ENCODE measurements at places on chromosomes 3 and 15. TPM values are rescaled to one million over a fixed set of nuclear protein-coding genes. Genes with fewer than 3 reads are reported as not detected.

DNA sequence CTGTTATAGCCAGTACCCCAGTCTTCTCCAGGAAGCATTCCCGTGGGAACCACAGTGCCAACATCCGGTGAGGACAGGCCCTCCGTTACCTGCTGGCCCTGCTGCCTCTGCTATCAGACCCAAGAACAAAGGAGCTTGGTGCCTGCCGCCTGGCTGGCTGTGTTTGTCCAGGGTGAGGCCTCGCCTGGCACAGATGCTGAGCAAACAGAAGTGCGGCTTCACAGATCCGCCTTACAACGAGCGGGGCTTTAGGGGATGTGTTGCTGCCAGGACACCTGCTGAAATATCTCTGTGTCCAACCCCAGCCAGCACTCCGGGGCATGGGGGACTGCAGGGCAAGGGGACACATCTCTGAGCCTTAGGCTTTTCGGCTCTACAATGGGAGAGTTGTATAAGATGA is 2.2 kb upstream of the EPHB3 start:
- H3K27ac ChIP-seq = no peak overlapping the region
- no peak for DNase-seq
- peaks cover 44% of the 10 kb centered on the region for H3K4me1 ChIP-seq
- no peak overlapping the region for H3K4me3 ChIP-seq

Gene CELSR3
- 22.3 TPM for total RNA-seq

GRCh38 chr3:139110072-139110830 is 65.6 kb upstream of the PRR23C start:
- no peak overlapping the region for H3K4me3 ChIP-seq
- peaks cover 25% of the 10 kb centered on the region for H3K27me3 ChIP-seq
- H3K36me3 ChIP-seq = no peaks in the 10 kb centered on the region
- H3K4me1 ChIP-seq = no peaks in the 10 kb centered on the region
- H3K27ac ChIP-seq = no peak overlapping the region

- no peaks in the 10 kb centered on the region for H3K27me3 ChIP-seq
- peak; percentile 75 for DNase-seq
- no peaks in the 10 kb centered on the region for H3K36me3 ChIP-seq
- peaks cover 9% of the 10 kb centered on the region for H3K4me1 ChIP-seq
- H3K4me3 ChIP-seq = no peak overlapping the region
Observed at GRCh38 chr3:185733980-185734724, 90.7 kb downstream of the IGF2BP2 start.

- H3K4me3 ChIP-seq = no peak overlapping the region
- DNase-seq = no peak
- H3K27me3 ChIP-seq = no peaks in the 10 kb centered on the region
- H3K36me3 ChIP-seq = peaks cover 3% of the 10 kb centered on the region
- H3K4me1 ChIP-seq = no peaks in the 10 kb centered on the region
Observed at GRCh38 chr3:191380001-191380400, 49.7 kb upstream of the UTS2B start.

Gene MELTF
- 4.2 TPM for total RNA-seq

DNA sequence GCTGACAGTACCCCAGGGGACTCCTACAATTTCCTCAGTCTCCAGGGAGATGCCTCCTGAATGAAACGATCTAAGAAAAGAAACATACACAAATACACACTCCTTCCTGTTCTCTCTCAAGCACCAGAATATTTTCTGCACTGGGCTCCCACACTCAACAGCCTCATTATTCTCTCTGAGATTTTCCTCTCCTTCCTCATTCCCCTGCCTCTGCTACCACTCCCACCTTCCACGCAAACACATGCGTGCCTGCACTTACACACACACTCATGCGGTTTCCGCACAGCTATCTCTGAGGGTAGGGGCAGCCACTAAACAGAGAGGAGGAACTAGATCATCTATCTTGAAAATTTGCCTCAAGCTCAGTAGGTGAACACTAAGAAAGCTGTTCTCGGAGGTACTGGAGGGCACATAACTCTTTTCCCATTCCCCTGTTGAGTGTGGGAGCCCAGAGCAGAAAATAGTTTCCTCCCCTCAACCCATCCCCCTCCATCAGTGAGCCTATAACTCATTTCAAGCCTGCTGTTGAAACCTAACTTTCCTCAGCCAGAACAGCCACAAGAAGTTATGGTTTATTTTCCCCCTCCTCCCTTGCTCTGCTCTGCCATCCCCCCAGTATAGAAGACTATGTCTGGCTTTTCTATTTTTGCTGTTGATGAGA is 30.5 kb upstream of the TIPARP start:
- H3K27me3 ChIP-seq = no peaks in the 10 kb centered on the region
- peaks cover under 1% of the 10 kb centered on the region for H3K4me1 ChIP-seq
- no peak overlapping the region for H3K27ac ChIP-seq
- no peaks in the 10 kb centered on the region for H3K36me3 ChIP-seq
- H3K4me3 ChIP-seq = no peak overlapping the region

Gene CDCP1
- total RNA-seq = 0.12 TPM

DNA sequence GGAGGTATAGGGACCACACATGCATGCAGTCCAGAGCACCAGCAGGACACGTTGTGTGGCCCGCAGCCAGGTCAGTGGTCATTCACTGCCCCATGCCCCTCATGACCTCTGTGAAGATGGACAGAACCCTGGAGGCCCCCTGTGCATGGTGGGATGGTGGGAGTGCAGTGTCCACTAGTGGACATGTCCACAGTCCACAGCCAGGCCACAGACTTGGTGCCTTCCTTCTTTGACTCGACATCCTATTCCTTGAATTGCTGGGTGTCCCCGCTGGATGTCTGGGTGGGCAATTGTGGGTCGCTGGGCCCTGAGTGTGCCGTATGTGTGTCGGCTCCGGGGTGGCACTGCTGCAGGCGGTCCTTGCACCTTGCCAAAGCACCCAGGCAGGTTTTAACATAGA is 35.7 kb downstream of the KLF15 start:
- H3K4me1 ChIP-seq = no peaks in the 10 kb centered on the region
- H3K27me3 ChIP-seq = no peaks in the 10 kb centered on the region
- H3K36me3 ChIP-seq = no peaks in the 10 kb centered on the region
- no peak overlapping the region for H3K4me3 ChIP-seq
- H3K27ac ChIP-seq = no peak overlapping the region

GRCh38 chr3:101803939-101804338 is 24.9 kb downstream of the NXPE3 start:
- peaks cover 6% of the 10 kb centered on the region for H3K36me3 ChIP-seq
- H3K27ac ChIP-seq = no peak overlapping the region
- no peaks in the 10 kb centered on the region for H3K4me1 ChIP-seq
- DNase-seq = no peak
- no peak overlapping the region for H3K4me3 ChIP-seq

GRCh38 chr3:27573780-27574437 is 89.7 kb upstream of the SLC4A7 start:
- H3K27ac ChIP-seq = no peak overlapping the region
- H3K4me1 ChIP-seq = peaks cover 10% of the 10 kb centered on the region
- no peak for DNase-seq
- no peaks in the 10 kb centered on the region for H3K36me3 ChIP-seq
- no peak overlapping the region for H3K4me3 ChIP-seq

Gene AQP9
- total RNA-seq = not detected

DNA sequence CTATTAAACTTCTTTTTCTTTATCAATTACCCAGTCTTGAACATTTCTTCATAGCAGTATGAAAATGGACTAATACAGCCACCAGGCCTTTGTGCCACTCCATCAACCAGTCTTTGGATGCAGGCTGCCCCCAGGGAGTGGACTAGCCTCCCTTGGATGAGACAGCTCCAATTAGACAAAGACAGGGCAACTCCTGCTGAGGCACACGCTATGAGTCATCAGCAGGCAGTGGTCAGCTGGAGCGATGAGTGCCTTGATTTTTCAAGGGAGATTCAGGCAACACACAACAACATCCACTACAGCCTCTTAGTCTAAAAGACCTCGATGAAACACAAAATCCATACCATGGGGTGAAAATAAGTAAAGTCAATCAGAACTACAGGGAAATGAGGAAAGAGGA is 160.1 kb downstream of the ARRDC4 start:
- H3K36me3 ChIP-seq = no peaks in the 10 kb centered on the region
- H3K27me3 ChIP-seq = no peaks in the 10 kb centered on the region
- H3K4me3 ChIP-seq = no peak overlapping the region
- H3K4me1 ChIP-seq = no peaks in the 10 kb centered on the region

- H3K27ac ChIP-seq = no peak overlapping the region
- no peaks in the 10 kb centered on the region for H3K36me3 ChIP-seq
- H3K4me3 ChIP-seq = no peak overlapping the region
- H3K4me1 ChIP-seq = no peaks in the 10 kb centered on the region
- DNase-seq = no peak
Observed at GRCh38 chr15:68764090-68764489, 56.6 kb downstream of the ANP32A start.

Gene ZNF80
- total RNA-seq = not detected

Gene PARP16
- total RNA-seq = 5.7 TPM

Gene LRRN1
- total RNA-seq = 57.9 TPM

Gene GOLGA8T
- not detected for total RNA-seq

- no peak overlapping the region for H3K27ac ChIP-seq
- H3K4me1 ChIP-seq = peaks cover 23% of the 10 kb centered on the region
- no peak overlapping the region for H3K4me3 ChIP-seq
- H3K27me3 ChIP-seq = no peaks in the 10 kb centered on the region
- DNase-seq = no peak
Observed at GRCh38 chr3:42387802-42388651, 22.4 kb downstream of the LYZL4 start.

DNA sequence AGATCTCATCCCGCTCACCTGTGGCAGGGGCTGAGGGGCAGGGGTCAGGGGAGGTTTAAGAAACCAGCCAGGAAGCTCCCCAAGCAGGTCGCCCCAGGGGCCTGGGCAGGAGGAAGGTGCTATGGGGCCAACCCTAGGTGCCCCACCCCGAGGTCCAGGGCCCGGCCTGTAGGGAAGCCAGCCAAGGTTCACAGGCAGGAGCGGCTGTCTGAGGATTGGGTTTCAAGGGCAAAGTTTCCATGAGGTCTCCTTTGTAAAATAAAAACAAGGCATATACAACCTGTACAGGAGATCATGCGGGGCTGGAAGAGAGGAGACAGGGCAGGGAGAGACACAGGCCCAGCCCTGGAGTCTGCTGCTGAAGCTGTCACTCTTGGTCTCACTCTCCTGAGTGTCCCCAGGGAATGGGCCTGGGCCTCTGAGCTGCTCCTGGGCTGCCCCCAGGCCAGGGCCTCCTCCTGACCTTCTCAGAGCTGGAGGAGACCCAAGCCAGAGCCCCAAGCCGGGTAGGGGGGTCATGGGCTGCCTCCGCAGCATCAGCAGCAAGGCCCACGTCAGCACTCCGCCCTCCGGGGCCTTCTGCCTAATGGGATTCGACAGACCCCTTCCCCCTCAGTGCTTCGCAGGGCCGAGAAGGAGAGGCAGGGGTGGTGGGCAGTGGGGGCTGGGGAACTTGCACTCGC is 5.5 kb downstream of the CPLX3 start:
- DNase-seq = no peak
- H3K4me1 ChIP-seq = peaks cover 1% of the 10 kb centered on the region

DNA sequence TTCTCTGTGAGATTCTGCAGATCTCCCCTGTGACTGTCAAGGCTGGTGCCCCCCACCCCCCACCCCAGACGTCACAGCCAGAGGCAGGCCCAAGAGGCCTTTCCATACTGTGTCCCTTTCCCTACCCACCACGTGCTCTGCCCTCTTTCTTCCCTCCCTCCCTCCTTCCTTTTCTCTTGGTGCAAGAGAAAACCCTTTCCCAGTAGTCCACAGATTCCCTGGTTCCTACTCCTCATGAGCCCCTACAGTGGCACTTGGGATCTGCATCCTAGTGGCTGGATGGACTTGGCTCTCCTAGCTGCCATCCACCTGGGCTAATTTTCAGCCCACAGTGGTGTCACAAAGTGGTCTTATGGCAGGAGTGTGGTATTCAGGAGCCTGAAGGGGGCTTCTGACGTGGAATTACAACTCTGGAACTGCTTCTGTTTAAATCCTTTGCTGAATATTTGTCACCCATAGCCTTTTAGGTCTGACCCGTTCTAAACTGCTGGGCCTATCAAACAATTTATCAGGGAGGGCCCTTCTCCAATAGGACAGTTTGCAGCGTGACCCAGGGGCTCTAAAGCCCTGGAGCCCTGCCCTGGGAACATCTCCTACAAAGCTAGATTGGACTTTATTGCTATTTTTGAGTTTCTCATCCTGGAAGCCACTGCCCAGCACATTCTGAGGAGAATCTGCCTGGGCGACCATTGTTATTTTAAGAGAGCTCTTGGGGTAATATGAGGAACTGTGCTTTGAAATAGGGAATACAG is 35.3 kb downstream of the KLF13 start:
- peaks cover 55% of the 10 kb centered on the region for H3K4me1 ChIP-seq
- no peak overlapping the region for H3K27ac ChIP-seq
- no peaks in the 10 kb centered on the region for H3K27me3 ChIP-seq
- H3K4me3 ChIP-seq = no peak overlapping the region
- DNase-seq = peak; percentile 11
